ENCODE measurements at places on chromosomes 5 and 9. TPM values are rescaled to one million over a fixed set of nuclear protein-coding genes. Genes with fewer than 3 reads are reported as not detected.

The FAM151B gene
- total RNA-seq: 1.0 TPM

The INSL6 gene
- not detected for total RNA-seq

The NR5A1 gene
- total RNA-seq: not detected

The PLAC8L1 gene
- total RNA-seq: not detected

The ZNF608 gene
- not detected for total RNA-seq

The NPM1 gene
- 993 TPM for total RNA-seq

The KCNIP1 gene
- total RNA-seq: not detected
